ENCODE measurements at places on chromosomes 1 and 21. TPM values are rescaled to one million over a fixed set of nuclear protein-coding genes. Genes with fewer than 3 reads are reported as not detected.
A peak's percentile ranks its signal among the peaks of the same experiment; 100 is the strongest.

DNA sequence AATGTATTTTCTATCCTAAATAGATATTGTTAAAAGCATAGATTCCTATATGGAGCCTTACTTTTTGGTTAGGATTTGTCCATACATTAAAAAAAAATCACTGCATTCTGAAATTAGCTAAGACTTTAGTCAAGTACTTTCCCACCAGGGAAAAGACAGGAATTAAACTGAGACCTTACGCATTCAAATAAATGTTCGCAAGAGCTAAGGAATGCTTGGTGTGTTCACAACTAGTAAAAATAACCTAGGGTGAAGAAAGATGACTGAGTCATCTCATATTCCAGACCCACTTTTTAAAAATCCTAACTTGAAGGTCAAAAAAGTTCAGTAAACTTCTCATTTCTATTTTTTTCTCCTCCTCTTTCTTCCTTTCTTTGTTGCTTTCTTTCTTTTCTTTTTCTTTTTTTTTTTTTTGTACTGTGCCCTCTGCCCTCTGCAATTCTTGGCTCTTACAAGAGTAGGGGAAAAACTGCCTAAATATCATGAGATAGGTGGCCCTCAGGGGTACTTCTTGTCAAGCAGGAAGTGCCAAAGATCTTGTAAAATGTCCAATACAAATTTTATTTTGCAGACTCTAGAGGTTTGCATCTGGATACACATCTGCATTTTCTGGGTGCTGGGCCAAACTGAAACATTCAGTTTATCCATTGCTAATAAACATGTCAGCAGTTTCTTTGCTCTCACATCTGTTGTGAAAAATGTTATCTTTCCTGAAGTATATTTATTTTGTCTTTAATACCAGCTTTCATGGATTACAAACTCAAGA lies 121.4 kb upstream of the GORAB start:
- H3K36me3 ChIP-seq, result no peaks in the 10 kb centered on the region
- no peak overlapping the region for H3K27ac ChIP-seq
- no peak for DNase-seq
- no peaks in the 10 kb centered on the region for H3K4me1 ChIP-seq

DNA sequence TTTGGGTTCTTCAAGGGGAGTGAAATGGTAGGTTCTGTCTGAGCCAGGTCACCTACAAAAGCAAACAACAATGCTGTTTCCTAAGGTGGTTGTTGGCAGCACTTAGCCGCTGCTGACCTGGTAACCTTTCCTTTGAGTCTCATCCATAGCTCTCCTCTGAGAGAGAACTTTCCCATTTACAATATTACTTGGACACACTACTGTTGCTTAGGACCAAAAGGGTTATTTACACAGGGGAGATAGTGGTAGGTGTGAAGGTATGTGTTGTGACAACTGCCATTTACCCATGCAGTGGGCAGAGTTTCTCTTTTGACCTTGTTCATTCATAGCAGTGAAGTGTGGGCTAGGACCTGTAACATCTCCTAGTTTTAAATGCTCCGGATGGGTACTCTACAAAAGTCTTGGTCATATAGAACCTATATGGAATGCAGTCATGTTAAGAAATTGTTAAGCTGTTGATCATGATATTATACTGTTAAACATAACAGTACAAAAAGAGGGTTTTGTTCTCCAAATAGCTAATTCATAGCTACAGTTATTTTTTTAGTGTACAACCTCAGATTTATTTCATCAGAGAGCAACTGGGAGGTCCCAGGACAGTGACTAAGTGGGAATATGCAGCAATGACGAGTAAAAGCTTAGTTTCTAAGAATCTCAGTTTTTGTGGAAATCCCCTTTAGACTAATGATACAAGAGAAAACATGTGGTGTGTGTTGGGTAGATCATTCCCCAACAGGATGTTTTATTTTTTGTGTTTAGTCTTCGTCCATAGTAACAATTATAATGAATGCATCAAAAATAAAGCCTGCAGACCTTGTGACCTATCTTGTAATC lies 219.7 kb downstream of the NFIA start:
- no peak for DNase-seq
- H3K36me3 ChIP-seq, result peaks cover 15% of the 10 kb centered on the region
- no peaks in the 10 kb centered on the region for H3K27me3 ChIP-seq
- H3K4me1 ChIP-seq, result peaks cover 32% of the 10 kb centered on the region
- H3K27ac ChIP-seq, result peak overlapping the region; percentile 69
- peak overlapping the region; percentile 0 for H3K4me3 ChIP-seq

- DNase-seq, result no peak
- peaks cover 17% of the 10 kb centered on the region for H3K4me1 ChIP-seq
- no peaks in the 10 kb centered on the region for H3K27me3 ChIP-seq
- no peaks in the 10 kb centered on the region for H3K36me3 ChIP-seq
- no peak overlapping the region for H3K27ac ChIP-seq
Observed at GRCh38 chr1:33234131-33234530, 22.2 kb upstream of the ZNF362 start.

DNA sequence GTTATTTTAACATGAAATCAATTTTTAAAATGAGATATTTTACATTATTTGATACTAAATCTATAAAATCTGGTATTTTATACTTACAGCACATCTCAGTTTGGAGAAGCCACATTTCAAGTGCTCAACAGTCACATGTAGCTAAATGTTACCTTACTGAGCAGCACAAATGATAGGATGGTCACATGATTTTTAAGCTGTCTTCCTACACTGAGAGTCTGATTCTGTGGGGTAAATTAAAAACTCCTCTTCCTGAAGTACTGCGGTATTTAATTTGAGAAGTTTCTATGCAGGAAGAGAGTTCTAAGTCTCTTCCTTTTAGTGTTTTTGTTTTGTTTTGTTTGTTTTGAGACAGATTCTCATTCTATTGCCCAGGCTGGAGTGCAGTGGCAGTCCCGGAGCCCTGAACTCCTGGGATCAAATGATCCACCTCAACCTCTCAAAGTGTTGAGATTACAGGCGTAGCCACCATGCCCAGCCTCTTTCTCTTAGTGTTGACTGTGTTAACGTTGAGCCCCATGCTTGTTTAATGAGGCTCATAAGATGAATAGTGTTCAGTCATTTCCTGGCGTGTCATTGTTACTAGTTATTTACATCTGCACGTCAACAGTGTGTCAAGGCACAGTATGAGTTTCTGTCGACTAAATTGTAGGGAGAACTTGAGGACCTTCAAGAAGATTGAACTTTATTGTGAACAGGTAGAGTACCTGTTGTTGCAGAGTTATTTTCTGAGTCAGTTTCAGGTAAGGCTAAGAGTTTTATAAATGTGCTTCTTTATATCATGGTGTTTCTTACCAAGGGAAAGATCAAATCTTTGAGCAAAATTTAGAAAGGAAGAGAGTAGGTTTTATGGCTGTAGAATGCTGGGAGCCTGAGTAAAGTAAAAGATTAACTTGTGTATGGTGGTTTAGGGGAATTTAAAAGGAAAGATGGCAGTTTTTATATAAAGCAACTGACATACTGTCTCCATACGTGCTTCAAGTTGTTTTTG lies 3.3 kb downstream of the CNST start:
- H3K27me3 ChIP-seq, result no peaks in the 10 kb centered on the region
- H3K4me1 ChIP-seq, result peaks cover 46% of the 10 kb centered on the region
- H3K27ac ChIP-seq, result peak overlapping the region; percentile 90

DNA sequence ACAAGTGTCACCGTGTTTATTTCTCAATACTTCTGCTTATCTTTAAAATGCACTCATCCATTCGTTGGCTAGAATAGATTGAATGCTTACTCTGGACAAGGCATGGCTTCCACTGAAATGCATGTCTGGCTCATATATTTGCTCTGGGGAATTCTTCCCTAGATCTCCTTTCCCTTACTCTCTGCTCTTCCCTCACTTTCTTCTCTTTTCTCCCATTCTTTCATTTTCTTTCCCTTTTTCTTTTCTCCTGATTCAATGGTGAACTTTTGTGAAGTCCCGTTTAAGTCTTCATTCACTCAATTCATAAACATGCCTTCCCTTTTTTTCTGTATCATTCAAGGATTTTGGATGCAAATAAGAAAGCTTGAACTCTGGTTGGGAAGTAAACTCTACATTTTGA lies 234.5 kb downstream of the DYRK1A start:
- H3K27ac ChIP-seq, result no peak overlapping the region
- no peaks in the 10 kb centered on the region for H3K36me3 ChIP-seq
- H3K4me1 ChIP-seq, result no peaks in the 10 kb centered on the region

DNA sequence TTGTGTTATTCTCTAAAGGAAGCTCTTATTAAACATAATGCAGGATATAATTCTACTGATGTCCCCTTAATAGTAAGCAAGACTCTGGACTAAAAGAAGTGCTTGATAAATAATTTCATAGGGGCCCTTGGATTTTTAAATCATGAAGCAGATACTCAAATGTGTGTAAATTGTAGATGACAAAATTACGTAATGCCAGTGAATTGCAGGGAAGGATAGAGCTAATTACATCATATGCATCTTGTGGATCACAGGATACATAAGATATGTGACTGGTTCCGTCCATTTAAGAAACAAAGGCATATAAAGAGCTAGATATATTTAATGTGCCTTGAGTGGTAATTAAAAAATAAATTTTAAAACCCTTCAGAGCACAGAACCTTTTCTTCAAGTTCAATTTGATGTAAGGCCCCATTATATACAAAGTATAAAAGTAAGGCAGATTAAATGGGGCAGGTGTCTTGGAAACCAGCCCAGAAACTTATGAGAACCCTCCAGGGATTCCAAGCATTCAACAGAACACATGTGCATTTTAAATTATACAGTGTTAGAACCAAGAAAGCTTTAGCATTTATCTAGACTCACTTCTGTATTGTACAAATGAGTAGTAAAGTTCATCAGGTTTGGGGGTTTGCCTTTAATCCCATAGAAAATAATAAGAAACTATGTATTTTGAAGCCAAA lies 190.4 kb downstream of the NCAM2 start:
- H3K4me3 ChIP-seq, result no peak overlapping the region
- H3K27ac ChIP-seq, result no peak overlapping the region
- peaks cover 6% of the 10 kb centered on the region for H3K4me1 ChIP-seq
- no peaks in the 10 kb centered on the region for H3K36me3 ChIP-seq

DNA sequence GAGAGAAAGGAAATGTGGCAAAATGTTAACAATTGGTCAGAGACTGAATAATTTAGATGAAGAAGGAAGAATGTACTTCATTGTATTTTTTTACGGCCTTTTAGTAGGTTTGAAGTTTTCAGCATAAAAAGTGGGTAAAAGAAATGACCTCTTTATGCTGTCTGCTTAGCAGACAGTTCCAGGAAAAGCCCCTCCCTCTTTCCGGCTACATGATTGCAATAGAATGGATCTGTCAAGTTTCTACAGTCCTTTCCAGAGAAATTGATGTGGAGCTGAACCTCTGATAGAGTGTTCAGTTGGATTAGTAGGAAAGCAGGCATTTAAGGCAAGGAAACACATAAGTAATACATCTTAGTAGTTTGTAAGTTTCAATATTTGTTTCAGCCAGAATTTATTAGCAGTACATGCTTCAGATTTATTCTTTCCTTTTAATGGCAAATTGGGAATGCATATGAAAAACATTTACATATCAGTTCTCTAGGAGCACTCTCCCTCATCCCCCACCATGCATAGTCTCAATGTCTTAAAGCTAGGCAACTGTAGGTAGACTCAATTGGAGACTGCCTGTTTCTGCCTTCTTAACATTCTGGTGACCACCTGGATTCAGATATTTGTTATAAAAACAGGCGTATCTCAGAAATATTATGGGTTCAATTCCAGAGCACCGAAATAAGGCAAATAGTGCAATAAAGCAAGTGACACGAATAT lies 36.4 kb downstream of the HS2ST1 start:
- DNase-seq, result no peak
- no peaks in the 10 kb centered on the region for H3K4me1 ChIP-seq
- no peak overlapping the region for H3K27ac ChIP-seq
- no peak overlapping the region for H3K4me3 ChIP-seq
- H3K36me3 ChIP-seq, result no peaks in the 10 kb centered on the region

DNA sequence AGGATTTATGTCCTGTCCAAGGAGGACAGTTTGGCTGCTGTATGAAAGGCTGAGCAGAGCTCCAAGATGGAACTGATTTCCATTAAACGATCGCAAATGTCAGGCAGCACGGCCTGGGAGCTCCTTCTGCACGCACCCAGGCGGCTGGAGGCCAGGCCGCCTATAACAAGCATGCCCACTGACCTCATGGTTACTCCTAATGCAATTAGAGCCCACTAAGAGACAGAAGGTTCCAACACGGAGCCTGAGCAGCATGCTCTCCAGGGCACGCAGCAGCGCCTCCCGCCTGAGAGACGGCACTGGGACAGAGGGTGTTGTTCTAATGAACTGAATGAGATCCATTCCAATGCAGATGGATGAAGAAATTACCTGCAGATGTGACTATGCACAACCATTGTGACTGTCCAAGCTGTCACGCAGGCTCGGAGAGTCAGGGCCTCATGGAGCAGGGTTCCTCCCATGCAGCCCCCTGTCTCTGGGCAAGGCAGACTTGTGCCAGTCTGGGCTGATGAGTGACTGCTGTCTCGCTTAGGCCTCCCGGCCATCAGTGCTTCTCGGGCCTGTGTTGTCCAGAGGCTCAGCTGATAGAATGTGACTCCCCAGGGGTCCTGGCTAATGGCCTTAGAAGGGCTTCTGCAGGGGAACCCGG lies 25.2 kb upstream of the CDCA8 start:
- H3K4me3 ChIP-seq, result no peak overlapping the region
- H3K4me1 ChIP-seq, result no peaks in the 10 kb centered on the region
- no peak overlapping the region for H3K27ac ChIP-seq
- DNase-seq, result no peak
- H3K36me3 ChIP-seq, result no peaks in the 10 kb centered on the region

- H3K4me3 ChIP-seq, result no peak overlapping the region
- peak overlapping the region; percentile 52 for H3K27ac ChIP-seq
- H3K4me1 ChIP-seq, result peaks cover 43% of the 10 kb centered on the region
Observed at GRCh38 chr1:51575406-51576084, 41.3 kb upstream of the OSBPL9 start.

GRCh38 chr1:22808676-22809483 lies 98.2 kb downstream of the EPHB2 start:
- no peak for DNase-seq
- no peak overlapping the region for H3K27ac ChIP-seq
- H3K27me3 ChIP-seq, result no peaks in the 10 kb centered on the region
- H3K4me3 ChIP-seq, result no peak overlapping the region
- no peaks in the 10 kb centered on the region for H3K36me3 ChIP-seq
- H3K4me1 ChIP-seq, result no peaks in the 10 kb centered on the region

GRCh38 chr1:193785850-193786420 lies 599.5 kb upstream of the B3GALT2 start:
- no peak for DNase-seq
- H3K27me3 ChIP-seq, result no peaks in the 10 kb centered on the region
- H3K27ac ChIP-seq, result no peak overlapping the region
- no peaks in the 10 kb centered on the region for H3K4me1 ChIP-seq

CTSK gene
- total RNA-seq, result 5.7 TPM

KIRREL1 gene
- total RNA-seq, result not detected

SPRR2B gene
- total RNA-seq, result not detected

NBPF11 gene
- 9.6 TPM for total RNA-seq

SH2D2A gene
- total RNA-seq, result 205 TPM

All from activated CD8-positive, alpha-beta memory T cell treated with anti-CD3 and anti-CD28 coated beads, Interleukin-2, amount 10 ng/mL, durations not matched to agents 7 days and 5 days (primary cell).